Heart left ventricle (tissue), 16 donors: ENCODE measurements at places on chromosomes 3 and 15.
A peak's percentile ranks its signal among the peaks of the same experiment; 100 is the strongest.

DNA sequence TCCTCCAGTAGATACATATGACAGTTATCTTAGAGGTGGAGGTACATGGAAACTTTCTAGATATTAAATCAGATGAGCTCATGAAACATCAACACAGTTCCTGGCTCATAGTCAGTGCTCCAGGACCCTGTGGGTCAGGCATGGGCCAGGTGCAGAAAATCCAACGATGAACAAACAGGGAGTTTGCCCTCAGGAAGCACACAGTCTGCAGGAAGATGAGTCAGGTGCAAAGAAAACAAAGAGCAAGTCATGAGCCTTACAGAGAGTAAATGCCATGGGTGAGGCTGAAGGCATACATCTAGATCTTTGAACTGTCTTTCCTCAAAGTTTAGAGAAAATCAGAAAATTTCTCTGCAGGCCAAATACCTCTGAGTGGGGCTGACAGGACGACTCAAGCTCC is 184.2 kb upstream of the TPM1 start:
- DNase-seq, result no peak

- no peak for DNase-seq
These were observed 25.9 kb upstream of the RNU6-1 start for GRCh38 chr15:67865766-67866165.

DNA sequence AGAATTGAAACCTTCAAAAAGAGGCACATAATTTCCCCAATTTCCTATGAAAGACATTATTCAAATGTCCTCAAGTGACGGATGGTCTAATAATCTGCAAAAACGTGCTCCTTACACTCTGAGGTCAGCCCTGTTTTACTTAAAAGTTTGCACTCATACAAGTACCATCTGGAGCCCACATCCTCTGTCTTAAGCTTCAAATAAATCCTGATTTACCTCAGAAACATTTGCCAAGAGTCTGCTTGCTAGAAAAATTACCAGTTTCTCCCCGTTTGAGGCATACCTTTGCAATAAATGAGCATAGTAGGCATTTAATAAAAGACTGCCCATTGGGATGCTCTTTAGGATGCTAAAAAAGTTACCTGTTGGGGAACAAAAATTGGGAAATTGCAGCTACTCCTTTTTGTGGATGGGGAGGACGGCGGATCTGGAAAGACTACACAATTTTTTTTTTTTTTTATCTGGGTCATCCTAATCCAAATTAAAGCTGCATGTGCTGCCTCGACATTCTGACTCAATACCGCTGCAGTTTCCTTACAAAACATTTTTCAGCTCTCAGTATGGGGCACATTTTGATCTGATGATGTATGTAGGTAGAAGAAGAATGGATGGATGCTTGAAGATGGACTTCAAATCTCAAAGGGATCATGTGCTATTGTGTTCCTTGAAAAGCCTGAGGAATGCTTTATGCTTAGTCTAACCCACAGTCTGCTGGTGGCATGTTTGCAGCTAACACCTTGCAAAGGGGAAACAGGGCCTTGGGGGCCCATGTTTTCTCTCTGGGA is 233.7 kb upstream of the ADAMTS9 start:
- DNase-seq, result no peak

DNA sequence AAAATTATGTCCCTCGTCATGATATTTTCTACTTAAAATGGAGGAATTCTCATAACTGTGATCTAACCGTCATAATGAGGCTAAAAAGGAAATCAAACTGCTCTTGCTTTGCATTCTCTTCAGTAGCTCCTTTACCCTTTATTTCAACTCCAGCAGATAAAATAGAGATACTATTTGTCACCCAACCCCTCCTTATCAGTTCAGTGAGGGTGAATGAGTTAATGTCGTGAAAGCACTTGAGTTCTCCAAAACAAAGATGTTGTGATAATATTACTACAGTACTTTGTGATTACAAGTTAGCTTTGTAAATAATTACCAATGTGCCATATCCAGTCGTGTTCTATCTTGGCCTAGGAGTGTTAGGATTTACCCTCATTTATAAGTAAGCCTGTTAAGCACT is 63.4 kb upstream of the ANKRD28 start:
- no peak for DNase-seq

DNA sequence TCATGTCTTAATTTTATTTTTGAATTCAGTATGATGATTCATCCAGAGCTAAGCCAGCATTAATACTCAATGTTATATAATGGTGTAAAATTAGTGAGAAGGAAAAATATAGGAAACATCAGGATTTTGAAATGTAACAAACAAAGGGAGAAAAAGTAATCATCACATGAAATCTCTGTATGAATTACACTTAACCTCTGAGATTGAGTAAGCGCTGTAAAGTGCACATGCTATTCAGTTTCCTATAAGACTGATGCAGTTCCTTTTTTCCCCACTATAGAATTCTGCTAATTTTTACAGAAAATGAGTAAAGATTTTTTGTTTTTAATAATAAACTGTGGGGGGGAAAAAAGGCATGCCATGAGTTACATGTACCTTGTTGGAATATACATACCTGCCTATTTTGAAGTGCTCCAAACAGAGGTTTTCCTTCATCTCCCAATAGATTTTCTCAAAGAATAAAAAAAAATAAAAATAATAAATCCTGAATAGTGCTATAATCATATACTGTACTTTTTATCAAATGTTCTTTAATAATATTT is 64.0 kb upstream of the TTBK2 start:
- DNase-seq, result no peak

DNA sequence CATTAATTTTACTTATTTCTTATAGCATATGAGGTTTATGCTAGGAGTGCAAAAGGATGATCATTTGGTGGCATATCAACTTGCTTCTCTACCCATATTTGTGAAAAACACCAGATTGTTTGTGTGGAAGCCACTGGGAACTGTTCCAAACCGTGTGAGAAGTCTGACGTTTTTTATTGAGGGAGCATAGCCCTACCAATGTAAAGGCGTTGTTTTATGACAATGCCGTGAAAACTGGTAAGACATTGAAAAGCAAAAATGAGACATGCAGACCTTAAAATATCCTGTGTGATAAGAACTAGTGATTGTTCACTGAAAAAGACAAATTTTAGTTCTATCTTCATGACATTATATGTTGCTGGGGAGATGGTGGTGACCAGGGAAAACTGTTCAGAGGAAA is 87.8 kb downstream of the CHL1 start:
- DNase-seq, result no peak

DNA sequence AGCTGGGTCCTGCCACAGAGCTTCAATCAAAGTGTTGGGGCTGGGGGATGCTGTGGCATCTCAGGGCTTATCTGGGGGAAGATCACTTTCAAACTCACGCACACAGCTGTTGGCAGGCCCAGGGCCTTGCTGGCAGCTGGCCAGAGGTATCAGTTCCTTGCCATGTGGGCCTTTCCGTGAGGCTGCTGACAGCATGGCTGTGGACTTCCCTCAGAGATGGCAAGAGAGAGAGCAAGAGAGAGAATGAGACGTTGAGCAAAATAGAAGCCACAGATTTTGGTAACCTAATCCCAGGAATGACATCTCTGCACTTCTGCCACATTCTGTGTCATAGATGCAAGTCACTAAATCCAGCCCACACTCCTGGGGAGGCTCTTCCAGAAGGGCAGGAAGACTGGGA is 91.0 kb downstream of the TPRG1 start:
- peak; percentile 27 for DNase-seq

- DNase-seq, result no peak
These were observed 164.8 kb downstream of the GRM7 start for GRCh38 chr3:7025581-7026300.

- DNase-seq, result no peak
These were observed 579.8 kb downstream of the EDEM1 start for GRCh38 chr3:5767304-5767703.

DNA sequence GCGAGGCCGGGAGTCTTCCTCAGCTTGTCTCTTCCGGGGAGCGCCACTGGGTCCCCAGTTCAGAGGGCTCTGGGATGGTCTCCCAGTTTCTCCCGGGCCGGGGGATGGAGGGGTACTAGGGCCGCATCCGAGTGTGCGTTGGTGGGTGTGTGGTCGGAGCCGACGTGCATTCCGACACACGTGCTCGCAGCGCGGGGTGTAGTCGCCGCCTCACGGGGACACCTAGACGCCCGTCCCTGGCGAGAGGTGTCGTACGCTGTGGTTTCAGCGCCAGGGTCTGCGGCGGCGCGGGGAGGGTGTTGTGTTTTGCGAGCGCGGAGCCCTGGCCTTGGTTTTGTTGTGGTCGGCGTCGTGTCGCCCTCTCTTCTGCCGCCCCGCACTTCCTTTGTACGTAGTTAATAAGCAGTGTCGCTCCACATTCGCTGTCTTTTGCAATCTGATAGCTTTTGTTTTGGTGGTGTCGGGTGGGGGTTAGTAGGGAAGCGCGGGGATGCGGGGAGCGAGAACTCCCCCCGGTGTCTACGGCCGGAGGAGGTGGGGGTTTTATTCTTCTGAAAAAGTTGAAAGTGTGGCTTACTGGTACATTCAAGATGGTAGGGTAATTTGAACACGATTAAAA is 2.2 kb downstream of the IGF1R start:
- peak; percentile 78 for DNase-seq

GRCh38 chr15:60006873-60007272 is 2.8 kb downstream of the FOXB1 start:
- no peak for DNase-seq

DNA sequence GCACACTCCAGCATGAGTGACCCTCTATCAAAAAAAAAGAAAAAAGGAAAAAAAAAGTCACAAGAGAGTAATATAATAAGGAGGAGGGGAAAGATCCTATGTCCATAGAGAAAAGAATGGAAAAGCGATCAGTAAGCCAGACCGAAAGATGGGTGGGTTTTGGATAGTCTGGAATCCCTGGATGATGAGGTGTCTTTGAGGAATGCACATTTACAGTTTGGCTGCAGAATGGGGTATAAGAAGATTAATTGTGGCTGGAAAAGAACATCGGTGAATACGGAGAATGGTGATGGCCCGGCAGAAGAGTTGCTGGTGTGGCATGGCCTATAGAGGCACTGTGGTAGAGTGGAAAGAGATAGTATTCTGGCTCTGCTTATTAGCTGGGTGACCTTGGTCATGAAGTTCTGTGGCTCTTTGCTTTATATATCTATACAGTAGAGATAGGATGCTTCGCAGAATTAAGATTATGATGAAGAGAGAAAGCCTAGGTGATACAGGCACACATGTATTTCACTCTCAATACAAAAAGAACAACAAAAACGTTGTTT is 187.9 kb downstream of the AKAP13 start:
- DNase-seq, result no peak

DNA sequence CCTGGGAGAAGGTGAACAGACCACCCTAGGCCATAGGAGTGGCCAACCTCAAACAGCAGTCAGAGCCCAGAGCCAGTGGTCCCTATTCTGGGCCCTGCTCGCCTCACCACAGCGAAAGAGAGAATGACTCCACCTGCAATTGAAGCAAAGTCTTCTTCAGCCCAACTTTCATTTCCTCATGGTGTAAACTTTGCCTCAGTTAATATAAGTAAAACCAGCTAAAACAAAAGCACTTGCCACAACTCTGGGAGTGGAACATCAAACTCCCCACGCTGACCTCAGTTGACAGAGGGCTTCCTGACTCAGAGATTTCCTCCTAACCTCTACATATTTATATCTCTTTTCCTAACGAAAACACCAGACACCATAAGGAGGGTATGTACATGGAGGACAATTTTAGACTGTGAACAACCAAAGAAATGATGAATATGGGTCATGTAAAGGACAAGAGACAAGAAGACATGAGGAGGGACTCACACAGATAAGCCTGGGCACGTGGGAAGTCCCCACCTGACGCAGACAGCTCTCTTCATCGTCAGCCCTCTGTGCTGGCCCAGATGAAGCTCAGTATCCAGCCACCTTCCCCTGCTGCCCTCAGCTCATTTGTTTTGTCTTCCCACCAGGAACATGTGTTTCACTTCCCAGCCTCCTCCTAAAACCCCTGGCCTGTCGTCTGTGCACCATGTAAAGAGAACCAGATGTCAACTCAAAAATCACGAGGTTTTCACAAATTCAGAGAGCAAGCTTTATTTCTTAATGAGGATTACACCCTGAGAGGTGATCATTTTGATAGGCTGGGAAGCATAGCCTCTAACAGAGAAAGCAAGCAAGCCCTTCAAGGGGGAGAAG is 140.9 kb downstream of the KCNMB2 start:
- no peak for DNase-seq

DNA sequence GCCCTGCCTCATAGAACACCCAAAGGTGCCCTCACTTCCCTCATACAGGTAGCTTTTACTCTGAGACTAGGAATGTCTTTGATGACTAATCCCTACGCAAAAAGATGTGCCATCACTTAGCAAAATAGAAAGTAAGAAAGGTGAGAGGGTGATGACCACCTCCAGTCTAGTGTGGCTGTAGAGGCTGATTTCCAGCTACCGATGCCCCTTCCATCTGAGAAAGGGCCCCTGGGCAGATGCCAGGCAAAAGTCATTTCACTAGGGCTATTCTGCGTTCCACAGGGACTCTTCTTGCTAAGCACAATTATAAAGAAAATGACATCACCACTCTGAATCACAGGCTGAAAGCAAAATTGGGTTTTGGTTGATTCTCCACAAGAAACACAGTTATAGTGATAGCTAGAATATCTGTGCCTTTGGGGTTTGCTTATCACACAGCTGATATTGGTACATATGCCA is 77.4 kb downstream of the RBPMS2 start:
- DNase-seq, result no peak

- no peak for DNase-seq
These were observed 61.0 kb downstream of the ATP8B4 start for GRCh38 chr15:50057905-50058639.

DNA sequence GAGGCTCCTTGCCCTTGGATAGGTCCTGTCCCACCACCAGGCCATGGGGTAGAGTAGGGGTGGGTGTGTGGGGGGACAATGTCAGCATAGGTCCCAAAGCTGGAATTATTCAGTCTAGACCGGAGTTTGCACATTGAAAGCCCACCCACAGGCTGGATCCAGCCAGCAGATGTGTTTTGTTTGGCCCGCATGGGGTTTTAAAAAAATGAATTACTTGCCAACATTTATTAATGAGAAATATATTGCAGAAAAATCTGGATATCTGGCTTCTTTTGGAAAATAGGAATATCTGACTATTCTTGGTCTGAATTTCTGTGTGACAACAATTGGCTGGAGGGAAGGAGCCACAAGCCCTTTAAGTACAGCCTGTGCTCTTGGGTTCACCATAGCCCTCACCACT is 17.3 kb upstream of the LRIG1 start:
- DNase-seq, result no peak

GRCh38 chr3:40404591-40405198 is 17.7 kb downstream of the ENTPD3 start:
- no peak for DNase-seq

GRCh38 chr3:81871358-81872155 is 110.1 kb upstream of the GBE1 start:
- DNase-seq, result no peak

- DNase-seq, result peak; percentile 78
These were observed 162.9 kb downstream of the CHSY1 start for GRCh38 chr15:101088788-101089578.

GRCh38 chr15:56919031-56919608 is 676 bp downstream of the TCF12 start:
- peak; percentile 62 for DNase-seq

DNA sequence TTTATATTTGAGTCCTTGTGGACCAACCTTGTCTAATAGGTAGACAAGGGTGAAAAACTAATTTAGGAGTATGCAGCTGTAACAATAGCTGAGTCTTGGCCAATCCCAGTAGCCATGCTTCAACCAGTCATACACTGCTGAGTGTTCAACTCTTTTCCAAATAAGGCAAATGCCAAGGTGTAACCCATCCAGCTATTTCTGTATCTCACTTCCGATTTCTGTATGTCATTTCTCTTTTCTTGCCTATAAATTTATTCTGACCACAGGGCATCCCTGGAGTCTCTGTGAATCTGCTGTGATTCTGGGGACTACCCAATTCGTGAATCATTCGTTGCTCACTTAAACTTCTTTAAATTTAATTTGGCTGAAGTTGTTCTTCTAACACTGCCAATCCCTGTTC is 93.2 kb downstream of the MAGI1 start:
- DNase-seq, result no peak
